ENCODE measurements at places on chromosomes 7 and 10.
A peak's percentile ranks its signal among the peaks of the same experiment; 100 is the strongest.

- DNase-seq: no peak
Measured at GRCh38 chr10:128476845-128477244, 350.6 kb upstream of the MKI67 start.

DNA sequence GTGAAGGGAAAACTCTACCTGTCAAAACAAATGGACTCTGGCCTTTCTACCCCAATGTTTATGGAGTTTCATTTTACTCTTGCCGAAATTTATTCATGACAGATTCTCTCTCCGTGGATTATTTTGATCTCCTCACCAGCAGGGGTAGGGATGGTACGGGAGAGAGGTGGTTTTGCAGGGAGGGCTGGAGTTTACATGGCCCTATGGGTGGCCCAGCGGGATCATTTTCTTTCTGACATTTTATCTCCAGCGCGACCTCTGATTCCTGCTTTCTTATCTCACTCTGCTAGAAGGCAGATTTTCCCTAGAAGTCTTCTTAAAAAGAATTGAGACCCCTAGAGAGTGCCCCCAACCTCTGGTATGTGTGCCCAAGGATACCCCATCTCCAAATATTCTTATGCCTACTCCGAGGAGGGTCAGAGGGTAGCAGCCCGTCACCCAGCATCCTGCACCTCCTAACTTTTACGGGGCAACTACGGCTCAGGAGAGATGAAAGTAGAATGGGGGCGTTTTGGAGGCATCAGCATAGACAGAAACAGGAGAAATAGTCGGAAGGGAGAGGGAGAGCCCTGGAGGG, 10.1 kb upstream of the GATA3 start:
- no peak for DNase-seq

DNA sequence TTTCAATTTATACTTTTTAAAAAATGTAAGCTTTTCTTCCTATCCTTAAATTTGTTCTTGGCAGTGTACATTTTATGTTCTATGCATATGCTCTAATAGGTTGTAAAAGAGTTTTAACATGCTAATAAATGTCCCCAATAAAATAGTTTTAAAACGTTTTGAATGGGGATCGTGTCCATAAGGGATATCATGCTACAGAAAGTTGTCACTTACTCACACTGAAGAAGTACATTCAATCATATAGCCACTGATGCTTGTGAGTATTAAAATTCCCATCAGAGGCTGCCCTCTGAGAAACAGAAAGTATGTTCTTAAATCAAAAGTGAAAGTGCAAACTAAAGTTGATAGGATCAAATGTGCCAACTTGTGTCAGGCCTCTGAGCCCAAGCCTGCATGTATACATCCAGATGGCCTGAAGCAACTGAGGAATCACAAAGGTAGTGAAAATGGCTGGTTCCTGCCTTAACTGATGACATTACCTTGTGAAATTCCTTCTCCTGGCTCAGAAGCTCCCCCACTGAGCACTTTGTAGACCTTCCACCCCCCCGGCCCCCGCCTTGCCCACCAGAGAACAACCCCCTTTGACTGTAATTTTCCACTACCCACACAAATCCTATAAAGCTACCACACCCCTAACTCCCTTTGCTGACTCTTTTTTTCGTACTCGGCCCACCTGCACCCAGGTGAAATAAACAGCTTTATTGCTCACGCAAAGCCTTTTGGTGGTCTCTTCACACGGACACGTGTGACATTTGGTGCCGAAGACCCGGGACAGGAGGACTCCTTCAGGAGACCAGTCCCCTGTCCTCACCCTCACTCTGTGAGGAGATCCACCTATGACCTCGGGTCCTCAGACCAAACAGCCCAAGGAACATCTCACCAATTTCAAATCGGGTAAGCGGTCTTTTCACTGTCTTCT, 877 bp upstream of the NOD1 start:
- peak; percentile 36 for DNase-seq

GRCh38 chr7:158442260-158442659, 145.4 kb downstream of the PTPRN2 start:
- DNase-seq: no peak

DNA sequence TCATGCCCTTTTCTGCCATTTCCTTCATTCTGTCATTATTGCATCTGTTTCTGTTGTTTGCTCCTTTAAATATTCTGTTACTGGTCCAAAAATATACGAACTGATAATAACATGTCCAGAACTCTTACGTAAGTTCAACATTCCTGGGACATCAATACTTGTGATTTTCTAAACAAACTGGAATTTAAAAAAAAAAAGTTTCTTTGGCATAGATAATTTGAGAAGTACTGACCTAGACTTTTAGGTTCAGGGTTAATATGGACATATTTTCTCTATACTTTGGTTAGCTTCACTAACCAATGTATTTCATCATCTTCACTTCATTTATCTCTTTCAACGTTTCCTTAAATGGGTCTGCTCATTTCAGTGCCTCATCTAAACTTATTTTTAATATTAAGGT, 147.3 kb downstream of the JMJD1C start:
- DNase-seq: no peak

GRCh38 chr10:48545462-48546145, 59.3 kb downstream of the ARHGAP22 start:
- DNase-seq: no peak

DNA sequence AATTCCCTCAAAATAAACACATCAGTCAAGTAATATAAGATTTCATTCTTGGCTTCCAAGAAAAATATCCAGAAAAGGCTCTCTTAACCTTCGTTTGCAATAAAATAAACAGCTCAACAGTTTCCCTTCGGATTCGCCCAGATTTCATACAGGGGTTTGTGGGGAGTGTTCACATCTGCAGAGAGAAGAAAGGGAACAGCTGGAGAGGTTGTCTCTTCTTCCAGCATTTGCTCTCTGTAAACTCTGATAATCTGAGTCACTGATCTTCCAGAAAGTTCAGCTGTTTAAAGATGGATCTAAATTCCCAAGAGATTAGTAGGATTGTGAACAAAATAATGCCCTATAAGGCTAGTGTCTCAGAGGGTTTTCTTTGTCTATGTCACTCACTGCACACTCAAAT, 277.9 kb downstream of the HPSE2 start:
- no peak for DNase-seq

GRCh38 chr7:47502240-47502877, 79.6 kb downstream of the TNS3 start:
- DNase-seq: no peak

DNA sequence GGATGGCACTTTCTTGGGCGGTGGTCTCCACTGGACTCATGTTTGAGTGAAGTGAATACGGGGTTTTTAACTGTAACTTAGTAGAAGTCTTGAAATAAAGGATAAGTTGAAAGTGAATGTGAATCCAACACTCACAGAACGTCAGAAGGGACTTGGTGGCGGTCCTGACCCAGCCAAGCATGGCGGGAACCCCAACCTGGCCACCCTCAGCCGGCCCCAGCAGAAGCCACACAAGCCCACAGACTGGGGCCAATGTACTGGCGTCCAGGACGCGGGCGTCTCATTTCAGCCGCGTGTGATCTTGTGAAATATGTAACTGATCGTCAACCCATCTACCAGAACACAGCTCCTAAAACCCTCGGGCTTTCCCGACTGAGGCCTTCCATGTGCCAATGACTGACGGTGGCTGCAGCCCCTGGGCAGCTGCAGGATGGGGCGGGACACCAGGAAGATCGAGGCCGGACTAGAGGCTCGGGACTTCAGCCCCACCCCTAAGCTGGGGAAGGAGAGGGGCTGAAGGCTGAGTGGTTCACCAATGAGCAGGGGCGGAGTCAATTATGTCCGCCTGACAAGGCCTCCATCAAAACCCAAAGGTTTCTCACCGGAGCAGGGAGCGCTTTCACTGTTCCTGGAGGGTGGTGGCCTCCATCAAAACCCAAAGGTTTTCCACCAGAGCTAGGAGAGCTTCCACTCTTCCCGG, 161.5 kb downstream of the MAD1L1 start:
- no peak for DNase-seq

DNA sequence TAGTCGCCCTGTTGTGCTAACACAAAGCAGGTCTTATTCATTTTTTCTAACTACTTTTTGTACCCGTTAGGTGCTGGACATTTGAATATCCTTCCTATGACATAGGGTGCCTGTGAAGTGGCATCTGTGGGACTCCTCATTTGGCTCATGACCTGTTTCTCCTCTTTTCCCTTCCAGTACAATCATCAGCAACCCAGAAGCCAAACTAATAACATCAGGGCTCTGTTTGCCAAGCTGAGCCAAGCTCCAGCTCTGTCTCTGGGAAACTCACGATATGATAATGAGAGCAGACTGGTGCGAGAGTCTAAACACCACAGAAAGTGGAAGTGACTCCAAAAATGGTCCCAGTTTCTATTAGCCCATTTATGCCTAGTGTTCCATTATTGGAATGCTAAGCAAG, 92.0 kb downstream of the SVIL start:
- DNase-seq: no peak

GRCh38 chr10:22831586-22831985, 96.3 kb upstream of the ARMC3 start:
- no peak for DNase-seq

- no peak for DNase-seq
Measured at GRCh38 chr7:140160308-140160707, 16.5 kb downstream of the KDM7A start.

DNA sequence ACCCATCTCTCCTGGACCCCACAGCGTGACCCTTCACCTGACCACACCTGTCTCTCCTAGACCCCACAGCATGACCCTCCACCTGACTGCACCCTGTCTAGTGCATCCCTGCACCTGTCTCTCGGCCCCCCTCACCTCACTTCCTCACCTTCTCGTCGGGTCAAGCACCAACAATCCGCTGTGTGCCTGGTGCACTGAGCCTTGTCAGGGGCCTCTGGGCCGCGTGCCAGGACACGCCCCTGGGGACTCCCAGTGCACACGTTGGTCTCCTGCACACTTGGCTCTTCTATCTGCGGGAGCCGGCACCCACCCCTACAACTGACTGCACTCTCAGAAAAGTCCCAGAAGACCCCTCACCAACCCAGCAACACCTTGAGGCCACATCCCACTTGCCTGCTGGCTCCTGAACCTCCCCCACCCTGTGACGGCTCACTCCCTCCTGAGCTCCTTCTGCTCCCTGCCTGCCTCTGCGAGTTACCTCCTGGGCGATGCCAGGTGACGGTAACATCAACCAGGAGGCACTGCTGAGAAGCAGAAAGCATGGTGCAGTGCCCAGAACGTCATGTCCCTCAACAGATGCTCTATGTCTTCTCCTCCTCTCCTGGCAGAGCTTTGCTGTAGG, 147.6 kb downstream of the DIP2C start:
- DNase-seq: no peak

DNA sequence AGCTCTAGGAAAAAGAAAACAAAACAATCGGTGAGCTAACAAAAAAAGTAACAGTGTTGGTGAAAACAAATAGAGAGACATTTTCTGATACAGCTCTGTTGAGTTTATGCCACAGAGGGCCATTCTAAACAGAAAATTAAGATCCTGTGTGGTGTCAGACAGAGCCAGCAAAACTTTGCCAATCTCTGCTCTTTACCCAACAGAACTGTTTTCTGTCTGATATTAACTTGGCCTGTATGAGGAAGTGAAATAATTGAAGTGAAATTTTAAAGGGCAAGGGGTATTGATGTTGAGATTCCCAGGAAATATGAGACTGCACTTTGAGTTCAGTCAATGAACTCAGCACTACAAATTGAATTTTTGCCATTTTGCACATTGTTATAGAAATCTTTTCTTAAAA, 101.0 kb downstream of the AOAH start:
- DNase-seq: no peak

- no peak for DNase-seq
Measured at GRCh38 chr10:119406601-119407253, 135.8 kb downstream of the RGS10 start.

- peak; percentile 18 for DNase-seq
Measured at GRCh38 chr10:106592396-106592795, 572.1 kb downstream of the SORCS1 start.

DNA sequence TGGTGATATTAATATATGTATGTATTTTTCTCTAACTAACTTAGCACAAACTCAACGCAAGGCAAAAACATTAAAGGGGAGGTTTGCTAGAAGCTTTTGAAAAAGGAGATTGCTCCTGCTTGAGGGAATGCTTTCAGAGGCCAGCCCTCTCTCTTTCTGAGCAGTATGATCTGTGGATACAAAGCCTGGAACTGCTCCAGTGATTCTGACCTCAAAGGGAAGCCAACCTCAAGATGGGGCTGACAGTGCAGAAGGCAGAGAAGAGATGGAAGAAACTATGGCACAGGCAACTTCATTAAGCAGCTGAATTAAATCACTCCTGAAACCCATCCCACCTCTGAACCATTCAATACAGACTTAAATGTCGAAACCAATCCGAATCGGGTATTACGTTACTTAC, 102.4 kb downstream of the USP6NL start:
- no peak for DNase-seq

DNA sequence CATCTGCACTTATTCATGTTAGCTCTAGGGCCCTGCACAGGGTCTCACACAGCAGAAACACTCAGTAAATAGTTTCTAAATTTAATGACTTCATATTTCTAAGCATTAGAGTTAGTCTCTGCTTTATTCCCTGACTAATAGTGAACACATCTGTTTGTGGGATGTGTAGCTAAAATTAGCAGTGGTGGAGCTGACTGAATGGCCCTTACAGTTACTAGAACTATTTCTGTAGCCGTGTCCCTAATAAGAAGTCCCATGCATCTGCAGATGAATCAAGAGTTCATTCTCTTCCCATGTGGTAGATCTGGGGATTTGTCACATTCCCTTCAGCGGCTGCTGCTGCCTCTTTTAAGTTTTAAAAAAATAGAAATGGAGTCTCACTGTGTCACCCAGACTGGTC, 11.7 kb downstream of the MAP3K8 start:
- peak; percentile 85 for DNase-seq

DNA sequence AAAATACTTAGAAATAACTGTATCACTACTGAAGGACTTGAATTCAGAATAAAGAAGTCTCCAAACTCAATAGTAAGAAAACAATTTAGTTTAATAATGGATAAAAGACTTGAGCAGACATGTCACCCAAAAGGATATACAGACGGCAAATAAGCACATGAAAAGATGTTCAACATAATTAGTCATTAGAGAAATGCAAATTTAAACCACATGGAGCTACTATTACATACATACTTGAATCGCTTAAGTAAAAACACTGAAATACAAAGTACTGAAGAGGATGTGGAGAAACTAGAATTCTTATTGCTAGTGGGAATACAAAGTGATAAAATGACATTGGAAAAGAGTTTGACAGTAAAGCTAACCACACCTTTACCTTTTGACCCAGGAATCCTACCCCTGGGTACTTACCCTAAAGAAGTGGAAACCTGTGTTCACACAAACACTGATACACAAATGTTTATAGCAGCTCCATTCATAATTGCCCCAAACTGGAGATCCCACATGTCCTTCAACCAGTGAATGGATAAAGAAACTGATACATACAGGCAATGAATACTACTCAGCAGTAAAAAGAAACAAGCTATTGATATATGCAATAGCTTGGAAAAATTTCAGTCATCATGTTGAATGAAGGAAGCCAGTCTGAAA, 54.3 kb upstream of the NFKB2 start:
- no peak for DNase-seq

DNA sequence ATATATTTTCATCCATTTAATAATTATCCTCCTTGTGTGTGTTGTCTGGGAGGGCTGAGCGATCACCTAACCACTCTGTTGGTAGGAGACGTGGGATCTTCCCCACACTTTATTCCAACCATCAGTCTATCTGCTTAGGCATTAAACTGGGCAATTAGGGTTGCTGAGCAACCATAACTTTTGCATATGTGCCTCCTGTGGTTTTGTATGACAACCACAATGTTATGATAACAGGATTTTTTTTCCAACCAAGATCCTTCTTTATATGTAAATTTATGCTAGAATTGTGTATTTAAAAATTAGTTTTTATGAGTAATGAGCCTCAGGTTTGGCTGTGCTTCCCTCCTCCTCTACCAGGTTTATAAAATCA, 495.0 kb upstream of the MGMT start:
- no peak for DNase-seq

Data from skin of body (tissue), 3 donors.